Mesothelial cell of epicardium (in vitro differentiated cells): ENCODE measurements at places on chromosomes 5 and 9.

DNA sequence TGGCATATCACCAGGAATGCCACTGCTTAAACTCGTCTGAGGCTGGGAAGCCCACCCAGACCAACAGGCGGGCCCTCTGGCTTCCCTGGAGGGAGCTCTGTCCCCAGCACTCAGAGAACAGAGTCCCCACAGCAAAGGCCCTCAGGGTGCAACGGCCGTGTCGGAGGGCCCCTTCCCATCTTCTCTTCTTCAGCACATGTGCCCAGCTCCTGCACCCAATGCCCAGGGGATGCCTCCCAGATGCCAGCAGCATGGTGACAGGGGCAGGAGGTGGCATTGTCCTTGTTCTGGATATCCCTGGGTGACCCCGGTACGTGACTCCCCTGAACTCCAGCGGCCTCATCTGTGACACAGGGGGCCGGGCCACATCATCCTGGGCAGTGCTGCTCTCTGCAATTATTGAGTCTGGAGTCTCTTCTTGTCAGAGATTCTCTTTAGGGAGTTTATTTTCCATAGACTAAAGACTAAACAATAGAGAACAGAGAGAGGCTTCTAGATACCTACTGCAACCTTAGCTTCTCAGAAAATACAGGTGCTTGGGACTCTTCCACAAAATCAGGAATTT is 13.6 kb upstream of the OLFM1 start:
- no peak for DNase-seq

GRCh38 chr5:62082370-62082801 is 223.6 kb upstream of the KIF2A start:
- no peak for DNase-seq

DNA sequence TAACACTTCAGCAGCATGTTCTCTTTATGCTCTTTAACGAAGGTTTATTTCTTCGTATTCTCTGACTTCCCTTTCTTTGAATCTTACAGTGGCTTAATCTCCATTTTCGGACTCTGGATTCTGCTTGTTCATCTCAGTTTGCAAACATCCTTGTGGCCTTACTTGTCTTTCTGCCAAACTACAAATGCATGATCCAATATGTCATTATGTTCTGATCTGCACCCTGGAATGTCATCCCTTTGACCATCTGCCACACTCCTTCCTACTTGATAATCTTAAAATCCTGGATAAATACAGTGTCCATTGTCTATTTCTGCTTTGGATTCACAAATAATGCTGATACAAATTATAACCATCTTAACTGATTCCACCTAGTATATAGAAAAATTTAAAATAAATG is 499.2 kb downstream of the CDH18 start:
- no peak for DNase-seq

DNA sequence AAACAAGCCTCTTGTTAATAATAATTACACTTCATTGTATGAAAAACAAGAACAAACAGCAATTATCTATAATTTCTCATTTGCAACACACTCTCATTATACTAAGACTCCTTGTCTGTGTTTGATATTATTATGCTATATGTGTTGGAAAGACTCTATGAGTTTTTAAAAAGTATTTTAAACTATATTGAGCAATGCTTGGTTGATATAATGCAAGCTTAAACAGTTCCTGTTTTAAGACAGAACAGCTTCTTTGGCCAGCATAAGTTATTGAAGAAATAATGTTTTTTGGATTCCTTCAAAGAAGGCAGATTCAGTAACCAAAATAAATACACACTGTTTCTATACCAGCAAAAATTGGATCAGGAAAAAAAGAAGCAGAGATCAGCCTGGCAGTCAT is 871.4 kb downstream of the MAT2B start:
- DNase-seq = no peak

GRCh38 chr5:122468351-122469116 is 156.5 kb downstream of the SNCAIP start:
- no peak for DNase-seq
